ENCODE measurements at places on chromosomes 4 and X. TPM values are rescaled to one million over a fixed set of nuclear protein-coding genes. Genes with fewer than 3 reads are reported as not detected.

DNA sequence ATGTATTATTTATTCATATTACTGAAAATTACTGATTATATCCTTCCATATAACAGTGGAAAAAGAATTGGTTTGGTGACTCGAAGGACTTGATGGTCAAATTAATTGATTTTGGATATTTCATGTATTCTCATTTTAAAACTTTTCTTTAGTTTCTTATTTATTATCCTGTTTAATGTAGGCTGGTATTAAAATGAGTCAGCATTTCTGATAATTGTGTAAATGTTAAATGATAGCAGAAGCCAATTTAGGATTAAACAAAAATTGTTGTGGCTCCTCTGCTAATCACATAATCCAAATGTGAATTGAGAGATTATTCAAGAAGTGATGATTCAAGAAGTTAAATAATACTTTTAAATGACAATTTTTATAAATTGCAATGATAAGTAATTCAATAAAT lies 38.7 kb downstream of the PDLIM5 start:
- no peak for DNase-seq

The PRR32 gene
- polyA plus RNA-seq, result not detected

GRCh38 chr4:75723163-75724065 lies 963 bp upstream of the USO1 start:
- peak; percentile 19 for DNase-seq

GRCh38 chr4:189200353-189200752 lies 740.3 kb upstream of the FRG1 start:
- DNase-seq, result no peak

The PPARGC1A gene
- polyA plus RNA-seq, result 28.8 TPM

GRCh38 chrX:35665311-35665710 lies 132.8 kb upstream of the MAGEB16 start:
- DNase-seq, result no peak

- DNase-seq, result no peak
Measured at GRCh38 chr4:156695163-156695562, 276.4 kb downstream of the PDGFC start.

DNA sequence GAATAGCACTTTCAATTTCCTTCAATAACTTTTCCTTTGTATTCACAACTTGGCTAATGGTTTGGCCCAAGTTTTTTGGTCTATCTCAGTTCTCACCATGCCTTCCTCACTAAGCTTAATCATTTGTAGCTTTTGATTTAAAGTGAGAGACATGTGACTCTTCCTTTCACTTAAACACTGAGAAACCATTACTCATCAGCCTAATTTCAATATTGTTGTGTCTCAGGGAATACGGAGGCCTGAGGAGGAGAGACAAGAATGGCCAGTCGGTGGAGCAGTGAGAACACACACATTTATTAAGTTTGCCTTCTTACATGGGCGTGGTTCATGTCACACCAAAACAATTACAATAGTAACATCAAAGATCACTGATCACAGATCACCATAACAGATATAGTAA lies 56.7 kb downstream of the TSPAN5 start:
- DNase-seq, result no peak

- DNase-seq, result no peak
Measured at GRCh38 chr4:152165146-152165545, 370.7 kb downstream of the FBXW7 start.

The TCP11X2 gene
- 1.2 TPM for polyA plus RNA-seq

GRCh38 chr4:35252866-35253265 lies 991.4 kb downstream of the ARAP2 start:
- DNase-seq, result no peak

GRCh38 chrX:47232803-47233332 lies at the start of gene USP11:
TSS of gene USP11 (plus strand) at chrX:47233009. CDS start at chrX:47233044, 35 bp downstream.
- DNase-seq, result no peak

DNA sequence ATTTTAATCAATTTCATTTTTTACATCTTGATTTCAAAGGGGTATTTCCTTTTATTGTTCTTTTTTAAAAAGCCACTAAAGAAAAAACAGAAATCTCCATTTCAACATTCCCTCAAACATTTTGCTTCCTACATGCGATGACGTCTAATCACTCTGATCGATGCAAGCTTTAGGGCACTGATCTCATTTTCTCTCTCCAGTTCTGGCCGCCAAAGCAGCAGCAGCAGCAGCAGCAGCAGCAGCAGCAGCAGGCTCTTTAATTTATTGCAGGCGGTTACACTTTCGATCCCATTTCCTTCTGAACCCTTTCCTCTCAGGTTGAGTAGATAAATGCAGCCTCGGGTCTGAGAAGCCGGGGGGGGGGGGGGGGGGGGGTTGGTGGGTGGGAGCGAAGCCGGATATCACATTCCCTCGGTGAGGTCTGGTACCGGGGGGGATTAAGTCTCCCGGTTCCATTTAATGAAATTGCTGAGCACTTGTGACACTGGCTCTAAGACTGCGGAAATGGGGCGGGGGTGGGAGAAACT lies 3.4 kb upstream of the PCDH7 start:
- no peak for DNase-seq

The CPE gene
- polyA plus RNA-seq, result 124 TPM

- DNase-seq, result no peak
Measured at GRCh38 chr4:100059467-100059866, 109.4 kb upstream of the H2AZ1 start.

- no peak for DNase-seq
Measured at GRCh38 chrX:151929126-151929525, 16.4 kb downstream of the MAGEA4 start.

DNA sequence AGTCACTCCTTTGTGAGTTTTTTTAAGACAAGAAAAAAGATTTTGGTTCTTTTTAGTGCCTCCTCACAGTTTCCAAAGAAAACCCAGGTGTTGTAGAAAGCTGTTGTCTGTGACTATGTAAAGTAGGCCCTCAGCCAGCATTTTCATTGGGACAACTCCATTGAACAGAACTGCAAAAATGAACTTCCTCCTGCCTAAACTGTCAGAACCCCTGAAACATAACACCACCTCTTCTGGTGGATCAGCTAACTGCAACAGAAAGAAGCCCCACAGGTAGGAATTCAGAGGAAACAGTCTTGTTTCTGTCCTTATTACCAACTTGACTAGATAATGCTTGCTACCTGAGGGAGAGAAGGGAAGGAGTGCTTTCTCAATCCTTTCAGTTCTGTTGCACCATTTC lies 3.4 kb upstream of the ATP11C start:
- DNase-seq, result no peak

DNA sequence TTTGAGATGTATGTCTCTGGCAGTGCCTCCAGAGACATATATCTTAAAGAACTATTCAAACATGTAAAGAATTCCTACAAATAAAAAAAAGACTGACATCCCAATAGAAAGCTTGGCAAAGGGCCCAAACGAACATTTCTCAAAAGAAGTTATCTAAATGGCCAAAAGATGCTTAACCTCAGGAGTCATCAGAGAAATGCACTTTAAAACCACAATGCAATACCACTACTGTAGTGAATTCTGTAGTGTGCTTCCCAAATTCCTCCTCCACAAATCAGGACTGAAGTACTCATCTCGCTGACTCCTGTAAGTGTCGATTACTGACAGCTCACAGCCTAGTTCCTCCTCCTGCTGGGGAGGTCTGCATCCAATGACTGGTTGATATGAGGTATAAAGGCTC lies 129.0 kb upstream of the MAMLD1 start:
- DNase-seq, result no peak

DNA sequence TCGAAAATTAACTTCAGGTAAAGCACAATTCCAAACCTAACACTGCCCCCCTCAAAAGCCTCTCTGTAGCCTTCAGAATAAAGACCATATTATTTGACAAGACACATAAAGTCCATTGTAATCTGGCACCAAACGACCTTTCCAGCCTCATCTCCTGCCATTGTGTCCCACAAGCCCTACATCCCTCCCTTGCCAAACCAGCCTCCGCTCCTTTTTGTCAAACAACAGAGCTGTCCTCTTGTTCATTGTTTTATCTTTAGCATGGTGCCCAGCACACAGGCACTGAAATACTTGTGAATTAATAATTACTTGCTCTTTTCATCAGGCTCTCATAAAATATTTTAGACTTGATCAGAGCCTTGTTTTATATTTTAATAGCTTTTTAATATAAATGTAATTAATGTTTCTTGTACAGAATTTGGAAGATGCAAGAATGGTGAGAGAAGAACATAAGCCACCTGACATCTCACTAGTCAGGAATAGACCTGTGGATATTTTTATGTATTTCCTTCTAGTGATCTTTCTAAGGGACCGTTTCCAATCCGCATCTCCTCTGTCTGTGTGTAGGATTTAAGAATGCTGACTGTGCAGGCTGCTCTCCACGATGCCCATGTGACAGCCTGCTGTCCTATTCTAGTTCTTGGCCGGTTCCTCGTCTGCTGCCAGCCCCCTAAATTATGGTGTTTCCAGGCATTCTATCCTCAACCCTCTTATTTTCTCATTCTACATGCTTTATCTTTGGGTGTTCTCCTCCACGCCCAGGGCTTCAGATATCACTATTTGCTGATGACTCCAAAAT lies 3.0 kb upstream of the IRF2 start:
- DNase-seq, result no peak

The PDLIM3 gene
- polyA plus RNA-seq, result 4.6 TPM

The ZFP92 gene
- polyA plus RNA-seq, result 0.80 TPM

The USP17L18 gene
- not detected for polyA plus RNA-seq

GRCh38 chr4:186131935-186132334 lies 27.4 kb downstream of the FAM149A start:
- no peak for DNase-seq

The PCDH7 gene
- polyA plus RNA-seq, result 21.6 TPM

DNA sequence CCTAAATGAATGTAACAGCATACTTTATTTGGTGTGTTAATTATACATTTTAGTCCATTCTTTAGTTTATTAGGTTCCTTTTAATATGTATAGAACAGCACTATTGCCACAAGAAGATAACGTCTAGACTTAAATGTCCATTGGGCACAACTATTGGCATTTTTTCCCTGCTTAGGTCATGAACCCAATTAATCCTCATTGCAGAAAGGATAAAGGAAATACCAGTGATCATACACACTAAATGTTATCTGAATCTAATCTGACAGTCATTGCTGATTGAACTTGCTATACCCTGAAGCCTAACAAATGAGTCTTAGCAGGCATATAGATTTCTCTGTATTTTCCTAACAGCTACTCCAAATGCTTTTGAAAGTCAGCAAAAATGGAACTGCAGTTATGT lies 2250.0 kb upstream of the AGA start:
- DNase-seq, result no peak

GRCh38 chrX:136694431-136695087 lies 46.6 kb downstream of the CD40LG start:
- DNase-seq, result peak; percentile 15

The REELD1 gene
- 0.19 TPM for polyA plus RNA-seq

The STK32B gene
- 8.6 TPM for polyA plus RNA-seq

DNA sequence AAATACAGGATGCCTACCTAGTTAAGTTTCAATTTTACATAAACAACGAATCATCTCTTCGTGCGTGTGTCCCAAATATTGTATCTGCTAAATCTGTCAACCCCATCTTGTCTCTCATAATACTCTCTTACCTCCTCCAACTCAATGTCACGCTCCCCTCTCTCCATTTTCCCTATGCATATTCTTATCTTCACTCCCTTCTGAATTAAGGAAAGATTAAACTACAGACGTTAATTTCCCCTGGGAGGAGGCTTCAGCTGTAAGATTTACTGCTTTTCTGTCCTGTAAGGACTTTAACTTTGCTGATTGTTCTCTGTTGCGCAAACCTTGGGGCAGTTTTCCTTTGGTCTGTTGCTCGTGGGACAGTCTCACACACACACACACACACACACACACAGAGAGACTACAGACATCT lies 455 bp upstream of the ABCB7 start:
- no peak for DNase-seq

- no peak for DNase-seq
Measured at GRCh38 chr4:183611210-183611830, 47.7 kb downstream of the RWDD4 start.

DNA sequence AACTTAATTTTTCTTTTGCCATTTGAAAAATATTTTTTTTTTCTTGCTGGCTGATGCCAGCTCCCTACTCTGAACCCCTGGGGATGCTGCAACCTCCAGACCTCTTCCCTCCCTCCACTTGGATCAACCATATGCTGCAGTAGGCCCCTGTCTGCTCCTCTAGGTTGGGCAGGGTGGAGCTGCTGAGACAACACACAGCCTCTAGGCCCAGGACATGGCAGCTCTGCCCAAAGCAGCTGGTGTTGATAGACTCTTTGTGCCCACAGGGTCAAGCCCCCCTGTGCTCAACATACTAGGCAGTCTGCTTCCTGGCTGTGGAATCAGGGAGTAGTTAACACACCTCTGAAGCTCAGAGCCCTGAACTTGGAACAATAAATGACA lies 19.9 kb upstream of the CLNK start:
- no peak for DNase-seq

DNA sequence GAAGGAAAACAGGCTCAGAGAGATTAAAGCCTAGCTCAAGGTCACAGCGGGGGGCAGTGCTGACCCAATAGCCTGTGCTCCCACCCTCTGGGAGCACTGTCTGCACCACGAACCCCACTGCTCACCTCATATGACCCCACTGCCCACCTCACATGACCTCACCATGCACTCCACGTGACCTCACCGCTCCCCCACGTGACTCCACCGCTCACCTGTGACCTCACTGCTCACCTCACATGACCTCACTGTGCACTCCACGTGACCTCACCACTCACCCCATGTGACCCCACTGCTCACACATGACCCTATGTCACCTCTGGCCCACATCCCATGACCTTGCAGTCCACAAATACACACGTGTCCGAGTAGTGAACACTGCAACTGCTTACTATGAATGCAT lies 55.4 kb downstream of the ACOX3 start:
- DNase-seq, result no peak

The KLB gene
- polyA plus RNA-seq, result 0.19 TPM

The HHIP gene
- 1.9 TPM for polyA plus RNA-seq

The C4orf50 gene
- 0.01 TPM for polyA plus RNA-seq

- DNase-seq, result no peak
Measured at GRCh38 chr4:78710536-78710935, 65.6 kb upstream of the BMP2K start.

The NEUROG2 gene
- not detected for polyA plus RNA-seq

GRCh38 chr4:8044699-8045098 lies 105.0 kb upstream of the AFAP1 start:
- DNase-seq, result no peak

GRCh38 chr4:8532245-8532781 lies 47.9 kb upstream of the GPR78 start:
- DNase-seq, result no peak

GRCh38 chr4:51831133-51831532 lies 11.8 kb upstream of the DCUN1D4 start:
- DNase-seq, result no peak

The FRMPD4 gene
- polyA plus RNA-seq, result 0.07 TPM

The ASMT gene
- not detected for polyA plus RNA-seq

DNA sequence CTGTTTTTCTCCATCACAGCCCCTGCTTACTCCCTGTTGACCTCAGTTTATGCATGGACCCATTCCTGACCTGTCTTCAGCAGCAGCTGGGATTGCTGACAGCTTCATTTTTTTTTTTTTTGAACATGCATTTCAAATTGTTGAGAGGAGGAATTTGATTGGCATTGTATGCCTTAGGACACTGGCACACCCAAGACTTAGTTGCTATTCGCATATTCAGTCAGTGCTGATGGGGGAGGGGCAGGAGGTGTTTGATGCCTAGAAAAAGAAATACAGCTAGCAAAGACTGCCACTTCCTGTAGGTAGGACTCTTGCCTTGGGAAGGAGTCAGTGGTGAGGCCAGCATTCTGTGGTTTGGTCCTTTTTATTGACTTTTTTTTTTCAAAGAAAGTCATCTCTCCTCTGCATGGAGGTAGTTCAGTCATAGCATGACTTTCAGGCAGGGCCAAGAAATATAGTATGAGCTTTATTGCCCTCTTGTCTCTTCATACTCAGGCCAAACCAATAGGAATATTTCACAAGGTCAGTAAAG lies 33.6 kb upstream of the XK start:
- DNase-seq, result no peak

GRCh38 chrX:915427-916229 lies 285.0 kb downstream of the SHOX start:
- no peak for DNase-seq

Data from right renal cortex interstitium (tissue), 3 donors.